HepG2 (cell line): ENCODE measurements at places on chromosomes 5 and 9.

- peak within 1 kb of the TSS; percentile 67 for H3K4me3 ChIP-seq
- H3K27me3 ChIP-seq: peaks cover 22% of the 10 kb centered on the region; the same call in 2 of the 3 replicates
- no peaks in the 10 kb centered on the region for H3K36me3 ChIP-seq
- H3K27ac ChIP-seq: peak within 1 kb of the TSS; percentile 41
Observed at GRCh38 chr5:93580927-93581445, at the start of gene NR2F1-AS1. Gene NR2F1-AS1 (minus strand): TSS chr5:93581219.

DNA sequence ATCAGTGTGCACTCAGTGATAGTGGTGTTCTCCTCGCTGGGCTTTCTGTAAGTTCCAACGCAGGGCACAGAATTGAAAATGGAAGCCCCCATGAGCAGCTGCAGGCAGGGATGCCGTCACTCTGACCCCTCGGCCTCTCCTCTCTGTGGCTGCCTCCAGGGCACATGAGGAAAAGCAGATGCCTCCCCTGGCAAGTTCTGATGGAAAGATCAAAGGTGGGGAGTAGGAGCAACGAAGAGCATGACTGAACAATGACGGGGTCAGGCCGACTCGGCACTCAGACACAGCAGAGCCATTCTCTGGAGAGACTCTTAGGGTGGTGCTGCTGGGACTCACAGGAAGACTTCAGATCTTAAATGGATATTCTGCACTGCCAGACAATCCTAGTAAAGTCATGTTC is 65.6 kb upstream of the CKMT2 start:
- DNase-seq: no peak
- no peaks in the 10 kb centered on the region for H3K27me3 ChIP-seq

DNA sequence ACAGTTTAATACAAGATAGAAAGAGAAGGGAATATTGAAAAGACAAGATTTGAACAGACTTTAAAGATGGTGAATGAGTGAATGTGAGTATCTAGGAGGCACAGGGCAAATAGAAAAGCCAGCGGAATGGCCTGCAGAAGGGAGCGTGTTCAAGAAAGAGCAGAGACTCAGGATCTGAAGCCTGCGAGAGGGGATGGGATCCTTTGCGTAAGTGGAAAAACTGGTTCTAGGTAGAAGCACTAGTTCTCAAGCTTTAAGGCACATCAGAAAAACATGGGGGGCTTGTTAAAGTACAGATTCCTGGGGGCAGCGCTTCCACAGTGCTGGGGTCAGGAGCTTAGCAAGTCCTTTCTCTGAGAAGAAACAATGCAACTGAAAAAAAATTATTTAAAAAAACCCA is 94.8 kb upstream of the NFIL3 start:
- H3K27ac ChIP-seq: no peak overlapping the region
- no peak overlapping the region for H3K4me3 ChIP-seq
- no peaks in the 10 kb centered on the region for H3K4me1 ChIP-seq
- no peaks in the 10 kb centered on the region for H3K36me3 ChIP-seq
- no peak for DNase-seq
- no peaks in the 10 kb centered on the region for H3K27me3 ChIP-seq

GRCh38 chr5:143659599-143660238 is 152.2 kb upstream of the HMHB1 start:
- peak; percentile 71 for DNase-seq
- peaks cover 31% of the 10 kb centered on the region for H3K4me1 ChIP-seq
- H3K27ac ChIP-seq: no peak overlapping the region
- H3K4me3 ChIP-seq: no peak overlapping the region
- no peaks in the 10 kb centered on the region for H3K36me3 ChIP-seq

DNA sequence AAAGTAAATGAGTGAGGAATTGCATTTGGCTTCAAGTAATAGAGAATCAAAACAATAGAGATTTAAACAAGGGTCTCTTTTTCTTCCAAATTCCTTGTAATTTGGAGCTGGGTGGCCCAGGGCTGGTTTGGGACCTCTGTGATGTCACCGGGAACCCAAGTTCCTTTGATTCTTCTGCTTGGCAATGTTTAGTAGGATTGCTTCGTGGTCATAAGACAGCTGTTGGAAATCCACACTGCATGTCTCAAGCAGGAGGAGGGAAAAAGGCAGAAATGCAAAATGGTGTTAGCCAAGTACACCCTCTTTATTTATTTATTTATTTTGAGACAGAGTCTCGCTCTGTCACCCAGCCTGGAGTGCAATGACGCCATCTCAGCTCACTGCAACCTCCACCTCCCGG is 72.6 kb upstream of the IL12B start:
- H3K36me3 ChIP-seq: no peaks in the 10 kb centered on the region
- H3K27me3 ChIP-seq: no peaks in the 10 kb centered on the region; the same call in 1 of the 2 replicates
- no peak overlapping the region for H3K27ac ChIP-seq

DNA sequence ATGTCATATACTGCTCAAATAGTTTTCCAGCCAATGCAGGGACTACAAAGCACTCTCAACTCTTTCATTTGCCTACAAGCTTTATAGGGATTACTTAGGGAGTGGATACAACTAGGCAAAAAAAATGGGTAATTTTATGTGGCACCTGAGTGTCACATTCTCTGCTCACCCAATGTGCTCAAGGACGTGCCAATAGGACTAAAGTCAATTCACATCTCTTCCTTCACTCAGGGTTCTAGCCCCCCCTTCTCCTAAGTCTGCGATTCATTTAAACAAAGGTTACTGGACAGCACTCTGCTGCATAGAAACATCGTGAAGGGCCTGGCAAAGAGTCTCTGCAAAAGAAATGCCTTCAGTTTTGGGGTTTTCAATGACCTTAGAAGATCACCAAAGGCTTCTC is 142.3 kb downstream of the TSSK1B start:
- no peak for DNase-seq
- H3K36me3 ChIP-seq: no peaks in the 10 kb centered on the region
- peaks cover 8% of the 10 kb centered on the region; the same call in 1 of the 2 replicates for H3K27me3 ChIP-seq
- no peak overlapping the region for H3K4me3 ChIP-seq
- no peak overlapping the region for H3K27ac ChIP-seq
